A549 (cell line): ENCODE measurements at places on chromosomes 1 and 21.
A peak's percentile ranks its signal among the peaks of the same experiment; 100 is the strongest.

GRCh38 chr1:71522721-71523120, 441.9 kb upstream of the ZRANB2 start:
- no peak for DNase-seq

GRCh38 chr1:235783148-235783776, 83.4 kb downstream of the LYST start:
- DNase-seq, result peak; percentile 15

DNA sequence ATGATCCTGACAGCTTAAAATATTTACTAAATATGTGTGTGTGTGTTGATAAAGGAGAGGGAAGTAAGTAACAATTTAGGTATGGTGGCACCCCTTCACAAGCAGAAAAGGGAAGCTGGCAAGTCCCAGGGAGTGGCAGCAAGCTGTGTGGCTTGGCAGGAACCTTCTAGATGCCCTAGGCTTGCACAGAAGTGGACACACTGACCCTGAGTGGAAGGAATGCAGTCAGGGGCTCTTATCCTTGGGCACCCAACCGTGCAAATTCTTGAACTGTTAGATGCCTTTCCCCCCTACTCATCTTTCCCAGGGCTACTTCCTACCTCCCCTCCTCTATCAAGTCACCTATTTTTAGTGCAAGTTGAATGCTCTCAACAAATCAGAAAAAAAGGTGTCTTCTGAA, 18.9 kb downstream of the ACP6 start:
- DNase-seq, result no peak

DNA sequence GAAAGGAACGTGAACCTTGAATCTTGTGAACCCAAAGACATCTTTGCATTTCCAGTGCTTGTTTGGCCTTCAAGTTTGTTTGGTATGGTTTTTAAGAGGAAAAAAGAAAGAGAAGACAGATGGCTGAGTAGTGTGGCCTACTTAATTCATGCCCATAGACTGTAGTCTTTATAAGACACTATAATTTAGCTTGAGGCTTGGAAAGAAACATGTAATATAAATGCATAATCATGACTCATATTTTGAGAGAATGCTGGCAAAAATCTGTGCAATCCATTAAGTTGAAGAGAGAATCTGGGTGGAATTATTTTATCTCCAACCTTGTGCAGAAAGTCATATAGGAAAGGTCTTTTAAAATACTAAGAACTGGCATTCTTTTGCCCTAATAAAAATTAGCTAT, 179.3 kb downstream of the SIPA1L2 start:
- DNase-seq, result no peak

GRCh38 chr1:155184835-155185782, 11.5 kb downstream of the TRIM46 start:
- DNase-seq, result no peak

GRCh38 chr1:15100121-15100879, 53.2 kb upstream of the TMEM51 start:
- DNase-seq, result peak; percentile 38

DNA sequence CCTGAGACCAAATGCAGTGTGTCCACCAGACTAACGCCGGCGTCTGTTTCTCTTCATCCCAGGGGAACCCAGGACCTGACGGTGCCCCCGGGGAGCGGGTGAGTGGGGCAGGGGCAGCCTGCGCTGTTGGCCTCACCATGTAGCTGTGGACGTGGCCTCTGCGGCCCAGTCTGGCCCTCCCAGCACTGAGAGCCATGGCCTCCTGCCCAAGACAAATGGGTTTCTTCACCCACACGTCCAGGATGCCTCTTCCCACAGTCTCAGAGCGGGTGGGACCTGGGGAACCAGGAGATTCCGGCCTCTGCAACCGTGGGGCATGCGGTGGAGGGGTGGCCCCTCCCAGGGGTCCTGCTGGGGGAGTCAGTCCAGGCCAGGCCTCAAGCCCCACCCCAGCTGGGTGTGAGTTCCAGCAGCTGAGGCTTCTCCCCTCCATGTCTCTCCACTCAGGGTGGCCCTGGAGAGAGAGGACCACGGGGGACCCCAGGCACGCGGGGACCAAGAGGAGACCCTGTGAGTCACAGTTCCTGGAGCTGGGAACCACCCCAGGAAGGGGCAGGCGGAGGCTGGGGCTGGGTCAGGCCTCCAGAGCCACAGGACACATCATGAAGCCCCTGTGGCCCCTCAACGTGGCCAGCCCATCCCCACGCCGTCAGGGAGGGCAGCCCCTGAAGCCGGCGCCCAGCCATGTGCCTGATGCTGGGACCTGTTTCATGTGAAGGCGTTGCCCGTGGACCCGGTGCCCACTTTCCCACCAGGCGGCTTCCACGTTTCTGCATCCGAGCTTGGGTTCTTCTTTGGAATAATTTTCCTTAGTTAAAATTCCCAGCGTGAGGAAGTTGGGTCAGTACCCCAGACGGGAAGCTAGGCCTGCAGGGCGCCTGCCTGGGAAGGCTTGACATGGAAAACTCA, 11.0 kb downstream of the COL6A1 start:
- no peak for DNase-seq

DNA sequence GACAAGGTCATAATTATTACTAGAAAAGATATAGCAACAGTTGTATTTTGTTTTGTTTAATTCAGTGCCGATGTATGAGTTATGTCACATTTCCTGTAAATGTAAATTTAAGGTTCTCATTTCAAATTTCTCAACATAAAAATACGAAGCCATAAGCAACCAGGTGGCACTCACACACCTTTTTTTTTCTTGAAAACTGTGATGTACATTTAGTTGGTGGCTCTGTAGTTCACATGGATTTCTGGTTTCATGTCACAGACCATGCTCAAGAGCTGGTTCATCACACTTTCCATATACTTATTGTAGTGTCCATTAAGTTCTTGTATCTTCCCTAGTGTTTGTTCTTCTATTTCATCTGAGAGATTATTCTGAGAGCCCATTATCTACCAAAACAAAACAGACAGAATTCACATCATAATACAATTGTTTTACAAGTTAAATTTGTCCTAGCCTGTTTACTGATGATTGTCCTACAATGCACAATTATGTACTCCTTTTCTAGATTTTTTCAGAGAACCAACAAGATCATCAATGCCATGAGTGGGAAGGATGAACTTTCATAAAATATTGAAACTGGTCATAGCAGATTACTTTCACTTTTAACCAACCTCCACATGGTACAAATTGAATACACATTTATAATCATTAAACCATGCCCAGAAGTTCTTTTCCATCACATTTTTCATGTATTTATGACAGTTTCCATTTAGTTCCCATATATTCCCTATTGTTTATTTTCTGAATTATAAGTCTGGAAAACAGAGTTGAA, 17.1 kb downstream of the ATP6V1G3 start:
- DNase-seq, result no peak

- no peak for DNase-seq
Measured at GRCh38 chr21:34180826-34181359, 107.5 kb downstream of the MRPS6 start.

DNA sequence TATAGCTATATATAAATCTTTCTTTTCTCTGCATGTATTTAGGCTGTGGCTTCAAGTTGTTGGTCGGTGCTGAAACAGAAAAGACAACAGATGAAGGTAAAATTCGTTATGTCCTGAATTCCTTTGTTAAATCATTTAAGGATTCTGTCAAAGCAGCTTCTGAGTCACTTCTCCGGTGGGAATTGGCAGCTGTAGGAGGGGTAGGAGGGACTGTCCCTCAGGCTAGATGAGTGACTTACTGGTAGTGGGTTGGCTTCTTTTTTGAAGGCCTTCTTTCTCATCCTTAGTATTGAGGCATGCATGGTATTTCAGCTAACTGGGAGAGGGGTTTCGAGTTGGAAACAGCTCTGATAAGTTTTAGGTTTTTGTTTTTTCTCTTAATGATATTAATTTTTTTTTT, 22.1 kb upstream of the NEXN start:
- no peak for DNase-seq

GRCh38 chr1:33902486-33903209, 38.8 kb downstream of the HMGB4 start:
- DNase-seq, result no peak

DNA sequence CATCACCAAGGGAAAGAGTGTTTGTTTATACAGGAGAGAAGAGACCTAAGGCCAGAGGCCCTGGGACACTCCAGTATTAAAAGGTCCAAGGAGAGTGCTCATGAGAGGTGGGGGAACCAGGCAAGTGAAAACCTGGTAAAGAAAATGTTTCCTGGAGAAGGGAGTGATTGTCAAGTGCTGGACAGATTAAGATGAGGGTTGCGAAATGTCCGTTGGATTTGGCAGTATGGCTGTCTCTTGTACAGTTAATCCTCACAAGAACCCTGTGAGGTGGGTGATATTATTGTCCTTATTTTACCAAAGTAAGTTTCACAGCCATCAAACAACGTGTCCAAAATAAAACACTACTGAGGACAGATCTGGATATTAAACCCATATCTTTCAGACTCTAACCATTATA, 44.2 kb downstream of the RPAP2 start:
- no peak for DNase-seq

- no peak for DNase-seq
Measured at GRCh38 chr1:25105836-25106235, 126.5 kb downstream of the SYF2 start.
